CD4-positive, alpha-beta T cell treated with Interleukin-1 beta for 1 hour (primary cell): ENCODE measurements at places on chromosomes 13 and 19.

- DNase-seq = no peak
Measured at GRCh38 chr13:44368599-44369368, 4.8 kb upstream of the SERP2 start.

DNA sequence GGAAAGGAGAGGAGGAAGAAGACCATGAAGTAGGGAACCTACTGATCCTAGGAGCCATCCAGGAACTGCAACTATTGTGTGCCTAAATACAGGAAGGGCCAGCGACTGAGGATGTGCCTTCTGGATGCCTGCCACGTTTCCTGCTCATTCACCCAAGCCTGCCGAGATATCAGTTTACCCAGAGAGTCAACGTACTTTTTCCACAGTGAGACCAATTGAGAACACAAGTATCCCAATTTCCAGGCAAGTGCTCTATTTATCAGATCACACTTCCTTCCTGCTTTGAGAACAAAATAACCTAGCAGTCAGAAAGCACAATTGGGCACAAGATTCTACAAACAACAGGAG, 122.4 kb downstream of the AKAP11 start:
- DNase-seq = no peak

- no peak for DNase-seq
Measured at GRCh38 chr13:94711561-94712286, 621 bp downstream of the SOX21 start.

DNA sequence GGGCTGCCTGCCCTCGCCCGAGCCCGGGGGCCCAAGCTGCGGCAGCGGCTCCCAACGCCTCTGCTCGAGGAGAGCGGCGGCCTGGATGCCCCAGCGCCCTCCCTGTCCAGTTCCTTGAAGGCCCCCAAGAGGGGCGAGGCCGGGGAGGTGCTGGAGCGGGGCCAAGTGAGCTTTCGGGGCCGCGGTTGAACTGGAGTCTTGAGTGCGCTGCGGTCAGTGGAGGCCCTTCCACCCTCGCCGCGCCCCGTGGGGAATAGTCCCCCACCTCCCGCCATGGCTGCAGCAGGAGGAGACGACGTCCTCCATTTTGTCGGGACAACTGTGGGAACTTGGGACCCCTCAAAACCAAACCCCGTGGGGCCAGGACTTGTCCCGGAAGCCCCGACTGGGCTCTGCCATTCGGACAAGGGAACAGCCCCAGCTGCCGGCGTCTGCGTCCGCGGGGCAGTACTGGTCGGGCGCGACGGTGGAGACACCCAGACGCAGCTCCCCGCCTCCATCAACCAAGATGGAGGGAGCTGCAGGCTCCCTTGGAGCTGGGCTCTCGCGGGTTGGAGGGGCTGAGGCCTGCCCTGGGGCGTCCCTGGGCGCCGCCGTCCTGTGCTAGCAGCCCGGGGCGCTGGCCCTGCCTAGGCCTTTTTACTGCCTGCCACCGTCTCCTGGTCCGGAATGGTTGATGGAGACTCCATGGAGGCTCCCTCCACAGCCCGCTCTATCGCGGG, 736 bp upstream of the ZMYM5 start:
- peak; percentile 65 for DNase-seq

- DNase-seq = no peak
Measured at GRCh38 chr19:29337029-29337428, 124.1 kb upstream of the UQCRFS1 start.

- DNase-seq = no peak
Measured at GRCh38 chr19:50007170-50007569, 18.0 kb downstream of the VRK3 start.

GRCh38 chr13:88472316-88472715, 801.1 kb downstream of the SLITRK5 start:
- DNase-seq = no peak

DNA sequence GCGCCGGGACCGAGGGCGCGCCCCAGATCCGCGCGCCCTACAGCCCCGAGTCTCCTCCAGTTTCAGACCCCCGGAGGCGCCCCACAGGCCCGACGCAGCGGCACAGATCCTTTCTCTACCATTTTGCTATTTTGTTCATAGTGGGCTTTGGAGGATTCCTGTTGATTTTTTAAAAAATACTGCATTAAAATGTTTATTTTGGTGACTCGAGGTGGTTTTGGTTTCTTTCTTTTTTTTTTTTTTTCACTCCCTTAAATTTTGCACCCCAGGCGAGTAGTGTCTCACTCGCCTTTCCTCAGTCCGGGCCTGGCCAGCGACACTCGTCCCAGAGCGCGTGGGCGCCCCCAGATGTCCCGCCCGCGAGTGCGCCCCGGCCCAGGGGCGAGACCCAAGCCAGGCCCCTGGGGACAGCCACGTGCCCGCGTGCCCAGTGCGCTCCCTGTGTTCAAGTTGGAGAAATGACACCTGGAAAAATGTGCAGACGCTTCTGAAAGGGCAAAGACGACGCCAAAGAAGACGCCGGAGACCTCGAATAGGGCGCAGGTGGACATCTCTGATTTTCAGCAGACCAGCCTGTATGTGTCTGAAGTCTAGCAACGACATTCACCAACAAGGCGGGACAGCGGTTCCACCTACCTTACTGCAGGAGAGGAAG, 471 bp upstream of the INSR start:
- peak; percentile 6 for DNase-seq

DNA sequence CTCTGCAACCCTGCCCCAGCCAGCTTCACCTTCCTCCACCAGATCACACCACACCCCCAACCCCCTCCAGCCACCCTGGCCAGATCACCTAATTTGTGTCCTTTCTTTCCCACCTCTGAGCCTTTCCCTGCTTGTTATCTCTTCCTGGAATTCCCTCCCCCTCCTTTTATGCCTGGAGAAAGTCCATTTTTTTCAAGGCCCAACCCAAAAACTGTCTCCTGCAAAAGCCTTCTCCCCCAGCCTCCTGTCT, 5.3 kb upstream of the TLE2 start:
- no peak for DNase-seq

- DNase-seq = no peak
Measured at GRCh38 chr13:23583491-23583890, 13.3 kb downstream of the TNFRSF19 start.
